ENCODE measurements at places on chromosomes 3 and 15.

DNA sequence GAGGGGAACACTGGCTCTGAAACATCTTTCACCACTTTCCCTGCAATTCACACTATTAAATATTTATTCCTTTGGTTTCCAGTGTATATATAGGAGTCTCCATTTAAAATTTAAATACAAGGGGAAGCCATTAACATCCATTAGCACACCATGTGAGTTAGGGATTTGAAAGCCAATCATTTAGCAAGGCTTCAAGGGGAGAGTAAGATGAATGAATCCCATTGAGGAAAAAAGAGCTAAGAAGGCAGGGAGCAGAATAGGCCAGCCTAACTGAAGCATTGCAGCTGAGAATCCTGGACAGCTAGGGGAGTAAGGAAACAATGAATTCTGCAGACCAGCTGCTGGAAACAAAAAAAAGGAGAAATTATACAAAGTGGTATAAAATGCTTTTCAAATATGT is 426.1 kb downstream of the IL5RA start:
- no peak for DNase-seq

GRCh38 chr3:17742880-17743657 is 638 bp upstream of the TBC1D5 start:
- DNase-seq: no peak

DNA sequence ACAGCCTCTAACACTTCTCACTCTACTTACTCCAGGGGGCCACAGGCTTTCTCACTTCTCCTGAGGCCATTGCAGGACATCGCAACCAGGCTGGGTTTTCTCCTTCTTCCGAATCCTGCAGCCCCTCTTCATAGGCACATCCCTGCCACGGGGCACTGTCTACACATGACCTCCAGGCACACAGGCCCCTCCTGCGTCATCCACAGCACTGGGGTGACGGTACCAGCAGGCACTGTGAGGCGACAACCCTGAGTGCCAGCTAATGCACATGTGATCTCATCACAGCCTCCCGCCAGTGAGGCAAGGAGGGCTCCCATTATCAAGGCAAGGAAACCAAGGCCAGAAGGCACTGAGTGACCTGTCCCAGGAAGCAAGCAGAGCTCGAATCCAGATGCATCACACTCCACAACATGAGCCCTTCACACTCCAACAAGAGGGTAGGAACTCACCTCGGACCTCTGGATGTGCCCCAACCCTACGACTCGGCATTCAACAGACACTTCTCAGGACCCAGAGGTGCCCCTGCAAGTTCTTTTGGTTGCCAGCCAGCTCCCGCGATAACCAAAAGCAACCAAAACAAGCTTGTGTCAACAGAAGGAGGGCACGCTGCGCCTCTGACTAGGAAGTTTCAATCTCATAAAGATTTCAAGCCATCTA is 16.7 kb downstream of the FAM174B start:
- no peak for DNase-seq

DNA sequence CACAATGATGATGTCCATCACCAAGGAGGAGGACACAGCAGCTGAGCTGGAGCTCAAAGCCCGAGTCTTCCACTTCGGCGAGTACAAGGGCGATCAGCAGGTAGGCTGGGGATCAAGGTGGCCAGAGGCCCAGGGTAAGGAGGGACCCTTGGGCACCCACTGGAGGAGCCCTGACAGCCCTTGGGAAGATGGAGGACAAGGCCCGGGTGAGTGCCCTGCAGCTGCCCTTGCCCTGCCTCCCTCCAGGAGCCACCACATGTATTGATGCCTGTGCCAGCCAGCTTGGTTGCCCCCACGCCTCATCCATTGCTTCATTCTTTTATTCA is 38.4 kb downstream of the CFAP100 start:
- DNase-seq: no peak

- DNase-seq: no peak
These were observed 82.2 kb downstream of the SCN11A start for GRCh38 chr3:38969317-38970235.

- no peak for DNase-seq
These were observed 1093.6 kb upstream of the ALCAM start for GRCh38 chr3:104273046-104273649.

- peak; percentile 48 for DNase-seq
These were observed 6.5 kb downstream of the CSRNP1 start for GRCh38 chr3:39146611-39147591.

- DNase-seq: no peak
These were observed 31.6 kb downstream of the BDH1 start for GRCh38 chr3:197524128-197524527.

DNA sequence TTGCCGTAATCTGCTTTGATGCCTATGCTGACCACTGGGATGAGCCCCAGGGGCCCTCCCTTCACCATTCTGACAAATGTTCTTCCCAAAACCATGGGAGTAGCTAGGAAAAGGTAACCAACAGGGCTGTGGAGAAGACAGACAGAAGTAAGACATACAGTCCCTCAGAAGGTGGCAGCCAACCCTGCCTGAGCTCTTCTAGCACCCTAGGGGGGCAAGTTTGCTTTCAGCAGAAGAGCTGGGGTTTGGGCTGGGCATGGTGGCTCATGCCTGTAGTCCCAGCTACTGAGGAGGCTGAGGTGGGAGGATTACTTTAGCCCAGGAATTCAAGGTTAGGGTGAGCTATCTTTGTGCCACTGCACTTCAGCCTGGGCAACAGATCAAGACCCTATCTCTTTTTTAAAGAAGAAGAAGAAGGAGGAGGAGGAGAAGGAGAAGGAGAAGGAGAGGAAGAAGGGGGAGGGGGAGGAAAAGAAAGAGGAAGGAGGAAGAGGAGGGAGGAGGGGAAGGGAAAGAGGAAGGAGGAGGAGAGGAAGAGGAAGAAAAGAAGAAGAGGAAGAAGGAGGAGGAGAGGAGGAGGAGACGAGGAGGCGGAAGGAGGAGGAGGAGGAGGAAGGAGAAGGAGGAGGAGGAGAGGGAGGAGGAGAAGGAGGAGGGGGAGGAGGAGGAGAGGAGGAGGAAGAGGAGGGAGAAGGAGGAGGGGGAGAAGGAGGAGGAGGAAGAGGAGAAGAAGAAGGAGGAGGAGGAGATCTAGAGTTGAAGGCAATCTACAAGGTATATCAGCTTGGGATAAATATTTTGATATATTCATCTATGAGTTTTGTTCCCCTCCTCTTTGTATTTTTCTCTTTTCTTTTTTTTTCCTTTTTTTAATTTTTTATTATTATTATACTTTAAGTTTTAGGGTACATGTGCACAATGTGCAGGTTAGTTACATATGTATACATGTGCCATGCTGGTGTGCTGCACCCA is 44.9 kb upstream of the ABHD2 start:
- DNase-seq: no peak

DNA sequence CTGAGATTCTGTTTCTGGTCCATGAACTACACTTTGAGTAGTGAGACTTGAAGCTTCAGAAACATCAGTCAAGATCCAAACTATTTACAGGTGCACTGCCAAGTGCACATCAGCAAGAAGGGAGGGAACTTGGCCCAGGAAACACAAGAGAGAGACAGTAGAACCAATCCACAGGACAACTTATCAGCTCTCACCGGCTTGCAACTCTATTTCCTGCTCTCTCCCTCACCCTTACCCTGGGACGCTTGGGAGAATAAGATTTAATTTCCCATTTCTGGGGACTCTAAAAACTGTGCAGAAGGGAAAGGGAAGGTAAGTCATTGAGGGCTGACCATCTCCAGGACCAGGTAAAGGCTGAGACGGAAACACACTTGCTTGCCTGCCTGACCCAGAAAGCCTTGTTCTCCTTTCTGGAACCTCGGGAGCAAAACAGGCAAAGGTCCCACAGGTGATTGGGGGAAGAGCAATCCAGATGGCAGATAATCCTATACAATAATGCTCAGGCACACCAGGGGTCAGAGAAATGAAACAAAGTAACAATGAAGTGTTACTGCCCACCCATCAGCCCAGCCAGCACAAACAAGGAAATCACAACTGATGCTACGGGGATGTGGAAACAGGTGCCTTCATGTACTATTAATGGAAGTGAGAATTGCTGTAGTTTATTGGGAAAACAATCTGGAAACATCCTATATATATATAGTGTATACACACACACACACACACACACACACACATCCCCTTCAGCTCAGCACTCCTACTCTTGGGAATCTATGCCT is 154.4 kb downstream of the XXYLT1 start:
- no peak for DNase-seq

GRCh38 chr3:126022741-126023359 is 53.9 kb downstream of the ROPN1B start:
- no peak for DNase-seq

DNA sequence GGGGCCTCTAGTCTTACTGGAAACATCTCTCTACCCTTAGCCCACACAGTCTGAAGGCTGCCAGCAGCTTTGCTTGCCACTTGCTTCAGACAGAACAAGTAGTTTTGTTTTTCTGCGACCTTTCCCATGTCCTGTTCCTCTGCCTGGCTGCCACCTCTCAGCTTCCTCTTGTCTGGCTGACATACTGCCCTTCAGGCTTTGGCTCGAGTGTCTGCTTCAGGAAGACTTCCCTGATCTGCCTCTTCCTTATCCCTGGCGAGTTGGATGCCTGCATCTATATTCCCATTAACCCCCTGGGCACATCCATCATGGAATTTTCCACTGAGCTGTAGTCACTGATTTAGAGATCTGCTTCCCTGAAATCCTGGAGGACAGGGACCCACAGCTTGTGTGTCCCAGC is 25.1 kb upstream of the CPNE9 start:
- DNase-seq: no peak

DNA sequence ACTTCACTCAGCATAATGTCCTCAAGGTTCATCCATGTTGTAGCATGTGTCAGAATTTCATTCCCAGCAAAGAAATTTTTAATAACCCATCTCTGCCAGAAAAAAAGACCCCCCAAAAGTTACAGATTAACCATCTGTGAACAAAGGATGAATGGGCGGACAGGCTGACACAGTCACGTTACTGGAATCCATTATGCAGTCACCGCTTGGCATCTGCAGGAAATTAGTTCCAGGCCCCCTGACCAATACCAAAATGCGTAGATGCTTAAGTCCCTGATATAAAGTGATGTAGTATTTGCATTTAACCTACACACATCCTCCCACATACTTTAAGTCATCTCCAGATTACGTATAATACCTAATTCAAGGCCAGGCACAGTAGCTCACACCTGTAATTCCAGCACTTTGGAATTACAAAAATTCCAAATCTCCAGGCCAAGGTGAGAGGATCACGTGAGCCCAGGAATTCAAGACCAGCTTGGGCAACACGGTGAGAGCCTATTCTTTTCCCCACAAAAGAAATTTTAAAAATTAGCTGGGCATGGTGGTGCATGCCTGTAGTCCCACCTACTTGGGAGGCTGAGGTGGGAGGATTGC is 1.5 kb upstream of the SLC12A8 start:
- DNase-seq: no peak

Data from activated CD8-positive, alpha-beta memory T cell treated with anti-CD3 and anti-CD28 coated beads for 1 hour (primary cell).